ENCODE measurements at places on chromosomes 2 and 18.

DNA sequence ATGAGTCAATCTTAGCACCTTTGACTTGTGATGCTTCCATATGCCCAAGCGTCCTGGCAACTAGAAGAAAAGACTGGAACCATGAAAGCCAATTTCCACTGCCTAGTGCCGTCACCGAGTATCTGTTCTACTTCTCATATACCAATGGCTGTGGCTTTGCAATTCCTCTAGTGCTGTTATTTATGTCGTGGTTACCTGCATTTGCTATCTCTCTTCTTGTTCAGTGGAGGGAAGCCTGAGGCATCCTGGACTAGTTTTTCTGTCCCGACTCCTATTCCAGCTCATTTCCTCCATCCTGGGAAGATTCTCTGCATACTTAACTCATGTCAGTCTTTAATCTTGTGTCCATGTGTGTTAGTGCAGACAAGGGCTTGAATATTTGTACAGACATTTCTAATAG is 117.9 kb downstream of the FEZ2 start:
- DNase-seq, result no peak

GRCh38 chr18:62170857-62171256 is 16.0 kb downstream of the PIGN start:
- DNase-seq, result no peak

- DNase-seq, result no peak
Measured at GRCh38 chr2:53751728-53752127, 15.9 kb upstream of the CHAC2 start.

DNA sequence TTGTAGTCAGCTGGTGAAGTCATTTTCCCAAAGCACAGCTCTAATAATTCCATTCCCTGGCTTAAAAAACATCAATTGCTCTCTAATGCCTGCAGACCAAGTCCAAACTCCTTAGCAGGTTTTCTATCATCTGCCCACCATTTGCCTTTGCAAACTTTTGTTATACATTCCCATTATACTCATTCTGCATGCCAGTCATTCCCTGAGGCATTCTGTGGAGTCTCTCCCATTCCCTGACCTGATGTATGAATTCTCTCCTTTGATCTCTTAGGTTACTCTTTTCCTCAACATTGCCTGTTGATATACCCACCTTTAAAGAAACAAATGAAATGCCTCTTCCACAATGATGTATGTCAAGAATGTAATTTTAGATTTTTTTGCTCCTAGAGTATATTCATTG is 852.0 kb upstream of the FSHR start:
- no peak for DNase-seq

- DNase-seq, result no peak
Measured at GRCh38 chr2:141105763-141106162, 1025.1 kb downstream of the LRP1B start.

Data from suppressor macrophage treated with lipopolysaccharide for 4 hours (primary cell).